ENCODE measurements at places on chromosomes 7 and 10.
A peak's percentile ranks its signal among the peaks of the same experiment; 100 is the strongest.

DNA sequence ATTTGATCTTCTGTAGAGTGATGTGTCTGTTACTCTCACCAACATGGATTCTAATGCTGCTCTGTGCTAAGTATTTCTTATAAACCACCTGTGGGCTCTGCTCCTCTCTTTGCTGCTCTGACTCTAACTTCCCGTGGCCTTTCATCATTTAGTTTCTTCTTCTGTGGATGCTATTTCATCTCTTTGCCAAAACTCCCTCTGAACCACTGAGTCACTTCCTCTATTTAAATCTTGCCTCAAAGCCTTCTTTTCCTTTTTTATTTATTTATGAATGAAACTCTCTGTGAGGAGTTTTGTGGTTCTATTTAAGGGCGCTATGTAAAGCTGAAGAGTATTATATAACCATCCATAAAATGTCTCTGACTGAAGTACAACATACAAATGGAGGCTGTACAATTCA, 538.5 kb downstream of the SUGCT start:
- peak; percentile 28 for DNase-seq

DNA sequence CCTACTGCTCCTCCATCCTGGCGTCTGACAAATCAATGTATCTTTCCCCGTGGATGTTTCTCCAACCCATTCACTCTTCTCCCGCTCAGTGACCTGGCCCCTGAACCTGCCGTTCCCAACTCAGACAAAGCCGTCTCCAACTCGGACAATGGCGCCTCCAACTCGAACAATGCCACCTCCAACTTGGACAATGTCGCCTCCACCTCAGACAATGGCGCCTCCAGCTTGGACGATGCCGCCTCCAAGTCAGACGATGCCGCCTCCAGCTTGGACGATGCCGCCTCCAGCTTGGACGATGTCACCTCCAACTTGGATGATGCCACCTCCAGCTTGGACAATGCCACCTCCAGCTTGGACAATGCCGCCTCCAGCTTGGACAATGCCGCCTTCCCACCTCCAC, 608.6 kb downstream of the DNAJB6 start:
- no peak for DNase-seq

- DNase-seq: no peak
Measured at GRCh38 chr10:100970076-100970913, 991 bp downstream of the SEMA4G start.

- DNase-seq: no peak
Measured at GRCh38 chr10:6988654-6989053, 408.6 kb upstream of the PRKCQ start.

- no peak for DNase-seq
Measured at GRCh38 chr10:116886772-116887171, 37.5 kb downstream of the ENO4 start.

DNA sequence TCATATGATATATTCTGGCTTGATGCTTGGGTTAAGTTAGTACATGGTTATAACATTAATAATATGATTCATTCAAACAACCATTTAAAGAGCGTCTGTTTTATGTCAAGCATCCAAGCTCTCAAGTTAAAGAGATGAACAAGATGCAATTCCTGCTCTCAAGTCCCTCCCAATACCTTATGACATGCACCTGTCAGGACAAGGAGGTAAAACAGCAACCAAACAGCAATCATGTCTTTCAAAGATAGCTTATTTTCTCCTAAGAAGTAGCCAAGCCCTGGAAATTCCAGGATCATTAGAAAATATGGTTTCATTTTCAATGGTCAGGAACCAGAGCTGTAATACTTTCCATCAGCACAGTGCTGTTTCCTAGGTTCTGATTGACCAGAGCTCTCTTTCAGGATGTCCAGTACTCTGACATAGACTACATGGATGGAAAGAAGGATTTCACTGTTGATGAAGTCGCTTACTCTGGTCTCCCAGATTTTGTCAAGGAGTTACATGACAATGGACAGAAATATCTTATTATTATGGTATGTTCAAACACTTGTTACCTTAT, 29.0 kb downstream of the MGAM2 start:
- no peak for DNase-seq

DNA sequence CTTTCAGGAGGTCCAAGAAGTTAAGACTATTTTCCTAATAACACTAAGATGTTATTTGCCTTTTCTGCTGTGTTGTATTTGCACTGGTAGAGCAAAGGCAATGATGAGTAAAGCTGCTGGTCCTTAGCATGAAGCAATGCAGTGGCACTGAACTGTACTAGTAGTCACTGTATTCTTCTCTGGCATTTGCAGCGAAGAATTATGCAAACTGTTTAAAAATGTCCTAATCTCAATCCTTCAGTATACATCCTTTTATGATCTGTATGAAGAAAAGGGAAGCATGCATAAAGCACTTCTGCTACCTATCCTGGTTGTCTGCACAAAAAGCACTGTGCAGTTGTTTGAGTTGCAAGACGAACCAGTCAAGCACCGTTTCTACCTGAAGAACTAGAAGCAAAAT, 20.4 kb downstream of the IGF2BP3 start:
- DNase-seq: no peak

DNA sequence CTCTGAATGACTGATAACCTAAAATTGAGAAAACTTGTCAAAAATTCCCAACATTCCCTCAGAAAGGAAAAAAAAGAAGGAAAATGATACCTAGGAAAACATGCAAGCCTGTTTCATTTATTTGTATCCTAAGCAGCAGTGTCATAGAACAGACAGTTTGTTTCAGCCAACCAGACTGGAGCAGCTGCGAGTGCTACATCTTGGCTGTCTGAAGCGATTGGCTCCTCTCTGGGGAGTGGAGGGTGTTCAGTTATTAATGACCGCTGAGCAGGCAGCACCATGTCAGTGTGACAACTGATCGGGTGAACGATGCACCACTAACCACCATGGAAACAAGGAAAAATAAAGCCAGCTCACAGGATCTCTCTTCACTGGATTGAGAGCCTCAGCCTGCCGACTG, at the start of gene LRRN3:
TSS of gene LRRN3 (plus strand) at position 282 of the 400 bp plus-strand sequence. CDS start 31,646 bp downstream, outside the sequence.
- DNase-seq: no peak

DNA sequence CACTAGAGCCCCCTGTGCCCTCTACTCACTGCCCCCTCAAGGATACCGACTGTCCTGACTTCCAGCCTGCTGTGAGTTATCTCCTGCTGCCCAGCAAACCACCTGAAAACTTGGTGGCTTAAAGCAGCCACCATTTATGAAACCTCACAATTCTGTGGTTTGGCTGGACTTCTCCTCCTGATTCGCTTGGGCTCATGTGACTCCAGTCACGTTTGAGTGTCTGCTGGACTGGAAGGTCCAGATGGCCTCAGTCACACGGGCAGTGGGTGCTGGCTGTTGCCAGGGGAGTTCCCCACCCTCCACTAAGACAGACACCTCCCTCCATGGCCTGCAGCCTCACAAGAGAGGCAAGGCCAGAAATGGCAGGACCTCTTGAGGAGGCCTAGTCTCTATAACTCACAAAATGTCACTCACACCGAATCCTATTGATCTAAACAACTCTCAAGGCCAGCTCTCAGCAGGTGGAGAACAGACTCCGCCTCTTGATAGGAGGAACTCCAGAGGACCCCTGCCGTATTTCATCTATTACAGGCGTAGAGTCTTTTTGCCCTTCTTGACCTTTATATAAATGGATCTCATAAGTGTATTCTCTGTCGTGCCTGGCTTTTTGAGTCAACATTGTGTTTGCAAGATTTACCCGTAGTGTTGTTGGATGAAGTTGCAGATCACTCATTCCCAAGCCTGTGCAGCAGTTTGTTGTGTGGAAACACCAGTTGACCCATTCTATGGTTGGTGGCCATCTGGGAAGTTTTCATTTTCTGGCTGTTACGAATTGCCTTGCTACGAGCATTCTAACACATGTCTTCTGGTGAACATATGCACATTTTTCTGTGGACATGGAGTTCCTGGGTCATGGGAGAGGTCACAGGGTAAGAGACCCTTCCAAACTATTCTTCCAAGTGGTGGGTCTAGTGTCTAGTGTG, 48.3 kb downstream of the ZMIZ1 start:
- no peak for DNase-seq

All from AG04449 (cell line).